ENCODE measurements at places on chromosomes 16 and 17.

- DNase-seq = no peak
Measured at GRCh38 chr16:2465653-2466415, 5.3 kb upstream of the NTN3 start.

DNA sequence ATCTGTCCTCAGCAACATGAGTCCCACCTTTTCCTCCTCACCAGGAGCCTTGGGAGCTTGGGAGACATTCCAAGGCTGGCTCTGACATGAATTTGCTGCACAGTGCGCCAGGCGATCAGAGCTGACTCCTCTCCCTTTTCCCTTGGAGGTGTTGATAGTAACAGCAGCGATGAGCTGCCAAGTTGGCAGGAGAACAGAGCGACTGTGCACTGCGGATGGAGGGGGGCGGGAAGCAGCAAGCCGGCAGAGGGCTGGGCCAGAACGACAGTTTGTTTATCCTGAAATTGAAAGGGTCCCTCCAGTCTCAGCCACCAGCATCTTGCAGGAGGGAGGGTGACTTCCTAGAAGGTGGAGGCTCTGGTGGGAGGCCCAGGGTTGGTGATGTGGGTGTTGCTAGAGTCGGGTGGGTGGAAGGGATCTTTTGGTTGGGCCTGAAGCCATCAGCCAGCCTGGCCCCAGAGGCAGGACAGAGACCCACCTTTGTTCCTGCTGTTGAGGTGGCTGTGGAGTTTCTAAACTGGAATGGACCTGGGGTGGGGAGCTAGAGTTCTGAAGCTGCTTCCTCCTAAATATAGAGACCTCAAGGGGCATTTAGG lies 22.5 kb upstream of the DYNLL2 start:
- DNase-seq = no peak

DNA sequence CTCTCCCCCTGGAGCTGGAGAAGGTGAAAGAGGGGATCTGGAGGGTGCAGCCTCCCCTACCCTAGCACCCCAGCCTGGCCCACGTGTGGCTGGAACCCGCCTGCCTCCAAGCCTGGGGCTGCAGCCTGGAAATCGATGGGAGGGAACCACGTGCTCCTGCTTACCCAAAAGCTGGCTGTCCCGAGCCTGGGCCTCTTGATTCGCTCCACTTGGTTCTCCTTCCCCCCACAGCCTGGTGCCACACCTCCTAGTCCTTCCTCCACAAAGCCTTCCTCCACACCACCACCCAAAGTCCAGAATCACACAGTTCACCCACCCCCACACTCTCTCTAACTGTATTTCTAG lies 29.3 kb downstream of the CFAP20 start:
- DNase-seq = no peak

GRCh38 chr17:33948309-33948708 lies 306.8 kb upstream of the CCL2 start:
- no peak for DNase-seq

DNA sequence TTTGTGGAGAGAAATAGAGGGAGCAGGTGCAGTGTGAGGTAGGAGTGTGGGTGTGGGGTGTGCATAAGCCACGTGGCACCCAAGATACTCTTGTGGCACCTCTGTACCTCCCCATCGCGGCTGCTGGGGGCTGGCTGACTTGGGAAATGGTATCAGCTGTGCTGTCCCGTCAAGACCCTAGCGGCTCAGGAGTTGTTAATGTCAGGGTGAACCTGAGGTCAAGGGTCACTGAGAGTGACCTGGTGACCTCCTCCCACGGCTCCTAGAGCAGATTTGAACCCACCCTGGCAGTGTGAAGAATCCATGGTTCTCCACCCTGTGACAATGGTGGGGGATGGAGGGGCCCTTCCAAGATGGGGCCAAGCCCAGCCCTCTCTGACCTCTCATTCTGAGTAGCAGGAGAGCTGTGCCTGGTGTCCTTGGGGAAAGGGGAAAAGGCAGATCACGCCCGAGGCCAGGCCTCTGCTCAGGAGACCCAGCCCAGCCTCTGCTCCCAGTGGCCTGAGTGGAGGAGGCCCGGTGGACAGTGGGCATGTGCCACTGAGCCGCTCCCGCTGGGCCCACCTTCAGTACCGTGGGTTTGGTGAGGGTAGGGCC lies 3.0 kb upstream of the WFIKKN2 start:
- DNase-seq = no peak

GRCh38 chr16:80948886-80949493 lies 57.7 kb downstream of the CMC2 start:
- no peak for DNase-seq

DNA sequence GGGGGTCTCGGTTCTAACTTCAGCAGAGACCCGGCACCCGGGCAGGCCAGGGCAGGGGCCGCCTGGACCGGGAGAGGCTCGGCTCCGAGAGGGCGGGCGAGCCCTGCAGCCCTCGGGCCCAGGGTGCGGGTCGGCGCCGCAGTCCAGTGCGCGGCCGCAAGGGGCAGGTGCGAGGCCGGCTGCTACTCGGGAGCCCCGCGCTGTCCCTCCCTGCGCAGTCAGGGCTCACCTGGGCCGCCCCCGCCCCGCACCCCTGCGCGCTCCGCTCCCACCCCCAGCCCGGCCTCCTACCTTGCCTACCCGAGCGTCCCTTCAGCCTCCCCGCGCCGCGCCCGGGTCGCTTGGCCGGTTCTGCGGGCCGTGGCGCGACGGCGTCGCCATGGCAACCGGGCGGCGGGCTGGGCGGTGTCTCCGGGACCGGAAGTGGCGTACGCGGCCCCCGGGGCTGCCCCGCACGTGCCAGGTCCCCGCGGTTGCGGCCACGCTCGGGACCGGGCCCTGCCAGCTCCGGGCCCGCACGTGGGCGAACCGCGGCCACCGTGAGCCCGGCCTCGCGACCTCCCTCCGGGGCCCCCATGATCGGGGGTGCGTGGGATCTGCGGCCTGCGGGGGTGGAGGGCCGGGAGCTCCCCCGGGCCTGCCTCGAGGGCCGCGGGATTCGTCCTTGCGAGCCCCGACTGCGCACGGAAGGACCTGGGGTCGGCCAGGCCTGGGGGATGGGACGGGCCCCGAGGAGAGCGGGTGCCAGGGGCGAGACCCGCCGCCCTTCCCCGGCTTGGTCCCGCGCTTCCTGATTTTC lies at the start of gene CYB561:
Gene CYB561 (minus strand): TSS at position 353 of the 799 bp plus-strand sequence. CDS start 8,759 bp downstream, outside the sequence.
- DNase-seq = peak; percentile 24

DNA sequence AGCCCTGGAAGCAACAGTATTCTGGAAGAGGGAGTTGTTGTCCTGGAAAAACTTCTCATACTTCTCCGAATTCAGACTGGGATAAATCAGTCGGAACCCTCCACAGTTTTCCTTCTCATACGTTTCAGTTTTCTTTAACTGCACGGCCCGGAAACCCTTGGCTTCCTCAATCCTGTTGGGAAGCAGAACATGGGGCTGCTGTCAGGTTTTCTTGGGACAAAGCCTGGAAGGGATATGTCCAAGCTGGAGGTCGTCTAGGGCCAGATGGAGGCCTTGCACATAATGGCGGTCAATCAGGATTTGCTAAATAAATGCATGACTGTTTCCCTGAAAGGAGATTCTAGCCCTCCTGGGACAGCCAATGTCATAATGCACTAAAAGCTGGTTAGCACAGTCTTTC lies 29.2 kb downstream of the TTLL6 start:
- DNase-seq = no peak

- DNase-seq = peak; percentile 44
Measured at GRCh38 chr17:48492401-48493298, 38.2 kb downstream of the HOXB1 start.

- no peak for DNase-seq
Measured at GRCh38 chr17:81651692-81652091, 4.7 kb downstream of the PDE6G start.

GRCh38 chr17:60548990-60549389 lies 22.9 kb upstream of the APPBP2 start:
- DNase-seq = no peak

DNA sequence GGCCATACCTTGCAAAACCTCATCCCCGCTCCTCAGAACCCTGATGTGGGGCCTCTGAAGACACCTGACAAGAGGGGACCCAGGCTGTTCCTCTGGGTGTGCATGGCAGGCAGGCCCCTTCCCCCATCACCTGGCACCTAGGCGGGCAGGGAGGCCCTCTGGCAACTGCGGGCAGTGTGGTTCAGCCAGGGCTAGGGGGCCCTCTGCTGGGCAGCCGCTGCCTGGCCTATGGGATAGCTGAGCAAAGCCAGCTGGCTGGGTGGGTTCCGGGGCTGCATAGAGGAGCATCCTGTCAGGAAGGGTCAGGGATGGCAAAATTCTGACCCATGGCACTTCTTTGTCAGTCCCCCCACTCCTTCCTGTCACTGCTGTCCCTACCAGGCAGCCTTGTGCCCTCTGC lies 228.7 kb upstream of the ASIC2 start:
- no peak for DNase-seq

DNA sequence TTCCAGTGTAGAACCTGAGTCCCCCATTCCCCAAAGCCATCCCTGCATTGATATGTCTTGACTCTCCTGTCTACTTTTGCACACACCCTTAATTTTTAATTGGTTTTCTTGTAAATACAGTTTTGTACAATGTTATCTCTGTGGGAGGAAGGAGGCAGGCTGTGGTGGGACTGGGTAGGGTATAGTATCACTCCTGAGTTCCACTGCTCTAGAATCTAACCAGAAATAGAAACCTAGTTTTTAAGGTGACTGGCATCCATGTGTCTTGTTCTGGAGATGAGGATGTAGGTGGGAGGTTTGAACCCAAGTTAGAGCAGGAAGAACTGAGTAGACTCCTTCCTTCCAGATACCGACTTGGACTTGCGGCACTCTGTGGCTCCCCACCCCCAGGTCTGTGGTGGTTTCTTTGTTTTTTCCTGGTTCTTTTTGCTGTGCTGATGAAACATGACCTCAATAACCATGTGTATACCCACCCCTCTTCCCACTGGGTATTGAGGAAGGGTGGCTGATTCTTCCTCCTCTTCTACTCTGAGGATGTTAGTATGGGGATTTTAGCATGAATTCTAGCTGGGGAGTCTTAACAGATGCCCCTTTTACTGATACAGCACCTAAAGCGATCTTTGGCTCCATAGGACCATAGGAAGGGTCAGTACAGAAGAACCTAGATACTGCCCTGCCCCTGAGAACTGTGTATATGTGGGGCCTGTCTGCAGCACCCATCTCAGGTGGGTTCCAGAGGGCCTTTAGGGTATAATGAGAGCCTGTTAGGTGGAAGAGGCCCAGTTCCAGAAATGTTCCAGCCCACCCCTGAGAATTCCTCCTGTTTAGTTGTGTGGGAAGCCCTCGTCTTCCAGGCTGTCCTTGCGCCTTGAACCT lies 48.7 kb downstream of the SF3B3 start:
- no peak for DNase-seq

- DNase-seq = no peak
Measured at GRCh38 chr16:67959536-67960329, 8.7 kb downstream of the SLC12A4 start.

- DNase-seq = peak; percentile 7
Measured at GRCh38 chr17:5049314-5049841, 14.2 kb upstream of the SLC52A1 start.

GRCh38 chr16:8920645-8921346 lies 38.6 kb downstream of the LITAFD start:
- no peak for DNase-seq

DNA sequence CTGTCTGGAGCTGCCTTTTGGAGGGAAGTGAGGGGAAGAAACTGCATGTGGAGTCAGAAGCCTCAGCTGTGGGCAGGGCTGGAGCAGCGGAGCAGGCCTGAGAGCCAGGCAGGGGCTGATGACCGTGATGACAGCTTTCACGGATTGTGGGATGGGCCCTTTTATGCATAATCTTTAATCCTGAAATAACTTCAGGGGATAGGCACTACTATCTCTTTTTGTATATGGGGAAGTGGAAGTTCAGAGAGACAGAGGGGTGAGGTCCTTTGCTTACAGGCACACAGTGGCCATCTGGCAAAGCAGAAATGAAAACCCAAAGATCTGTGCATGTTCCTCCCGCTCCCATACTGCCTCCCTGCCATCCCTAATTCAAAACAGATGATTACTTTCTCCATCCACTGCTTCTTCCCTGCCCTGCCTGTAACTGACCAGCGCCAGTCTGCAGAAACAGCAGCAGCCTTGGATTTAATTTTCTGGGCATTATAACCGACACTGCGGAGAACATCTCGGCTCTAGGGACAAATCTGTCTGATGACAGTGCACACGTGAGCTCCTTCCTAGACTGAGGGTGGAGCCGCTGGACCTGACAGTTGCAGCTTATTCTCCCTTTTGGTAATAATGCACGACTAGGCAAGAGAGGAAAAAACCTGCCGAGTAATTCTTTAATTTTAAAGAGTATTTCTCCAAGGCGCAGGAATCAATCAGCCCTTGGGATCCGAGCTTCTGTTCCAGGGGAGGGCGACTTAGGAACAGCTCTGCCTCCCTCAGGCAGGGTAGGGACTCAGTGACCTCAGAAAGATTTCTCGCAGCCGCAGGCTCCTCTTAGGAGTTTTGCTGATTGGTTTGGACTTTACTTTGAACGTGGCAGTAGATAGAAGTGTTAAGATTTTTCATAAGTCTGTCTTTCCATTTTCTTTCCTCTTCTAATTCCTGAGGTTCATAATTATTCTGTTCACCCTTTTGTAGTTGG lies 95.4 kb downstream of the UTP18 start:
- DNase-seq = no peak

GRCh38 chr16:3157229-3158025 lies 22.6 kb downstream of the ZNF213 start:
- no peak for DNase-seq

DNA sequence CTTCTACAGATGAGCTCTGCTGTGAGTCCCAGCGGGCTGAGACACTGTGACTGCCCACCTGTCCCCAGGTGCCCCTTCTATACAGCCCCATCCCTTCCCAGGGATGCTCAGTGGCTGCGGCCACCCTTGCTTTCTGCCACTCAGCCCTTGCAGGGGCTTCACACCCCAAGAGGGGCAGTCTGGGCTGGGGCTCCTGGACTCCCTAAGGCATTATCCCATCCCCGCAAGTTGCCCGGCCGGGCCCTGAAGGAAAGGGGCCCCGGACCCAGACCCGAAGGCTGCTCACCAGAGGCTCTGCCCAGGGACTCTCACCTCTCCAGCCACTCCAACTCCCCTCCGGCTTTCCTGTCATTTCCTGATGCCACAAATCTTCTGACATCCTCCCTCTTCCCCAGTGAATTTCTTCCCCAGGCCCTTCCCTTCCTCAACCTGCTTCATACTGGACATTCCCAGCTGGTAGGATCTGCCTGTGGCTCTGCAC lies 88.5 kb upstream of the TOB1 start:
- no peak for DNase-seq
